ENCODE measurements at places on chromosomes 16 and 17.

- DNase-seq: no peak
Measured at GRCh38 chr17:34813290-34813689, 148.0 kb downstream of the CCT6B start.

DNA sequence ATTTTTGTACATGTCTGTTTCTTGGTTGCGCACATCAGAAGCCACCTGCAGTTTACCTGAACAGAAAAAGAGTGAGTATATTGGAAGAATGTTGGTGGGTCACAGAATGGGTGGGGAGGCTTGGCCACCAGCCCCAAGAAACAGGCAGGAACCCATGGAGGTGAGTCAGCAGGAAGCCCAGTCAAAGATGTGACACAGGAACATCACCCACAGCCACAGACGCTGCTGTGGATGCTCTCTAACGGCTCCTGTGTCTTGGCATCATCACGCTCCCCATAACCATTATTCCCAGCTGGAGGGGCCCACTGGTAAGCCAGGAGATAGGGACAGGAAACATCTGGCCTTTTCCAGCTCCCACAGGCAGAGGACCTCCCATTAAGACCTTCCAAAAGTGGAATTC lies 94.0 kb upstream of the WSB1 start:
- no peak for DNase-seq

- DNase-seq: no peak
Measured at GRCh38 chr16:14586637-14587305, 43.3 kb downstream of the PARN start.

DNA sequence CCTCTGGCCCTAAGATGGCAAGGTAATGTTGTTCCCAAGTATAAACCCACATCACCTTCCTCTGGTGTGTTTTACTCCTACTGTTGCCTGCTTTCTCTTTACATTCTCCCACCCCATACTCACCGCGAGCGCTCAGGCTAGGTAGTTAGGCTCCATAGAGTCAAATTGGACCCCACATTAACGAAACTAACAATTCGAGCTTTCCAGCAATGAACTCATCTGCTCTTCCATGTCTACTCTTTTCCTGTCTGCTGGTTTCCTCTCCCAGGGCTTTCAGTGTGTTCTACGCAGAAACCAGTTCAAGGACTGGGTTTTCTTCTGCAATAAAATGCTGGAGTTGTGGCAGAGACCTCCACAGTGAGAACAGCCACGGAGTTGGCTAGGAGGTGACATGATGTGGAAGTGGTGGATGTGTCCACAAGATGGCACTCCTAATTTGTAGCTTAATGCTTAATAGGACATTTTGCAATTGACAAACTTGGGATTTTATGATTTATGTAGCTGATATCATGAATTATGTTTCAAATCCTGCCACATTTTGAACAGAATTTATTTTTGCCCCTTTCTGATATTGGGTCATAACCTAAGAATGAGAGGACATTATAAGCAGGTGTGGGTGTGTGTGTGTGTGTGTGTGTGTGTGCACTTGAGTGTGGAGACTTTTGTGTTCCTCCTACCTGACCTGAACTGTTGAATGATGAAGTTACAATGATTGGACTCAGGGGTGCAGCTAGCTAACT lies 2.2 kb upstream of the UQCRC2 start:
- DNase-seq: peak; percentile 80

DNA sequence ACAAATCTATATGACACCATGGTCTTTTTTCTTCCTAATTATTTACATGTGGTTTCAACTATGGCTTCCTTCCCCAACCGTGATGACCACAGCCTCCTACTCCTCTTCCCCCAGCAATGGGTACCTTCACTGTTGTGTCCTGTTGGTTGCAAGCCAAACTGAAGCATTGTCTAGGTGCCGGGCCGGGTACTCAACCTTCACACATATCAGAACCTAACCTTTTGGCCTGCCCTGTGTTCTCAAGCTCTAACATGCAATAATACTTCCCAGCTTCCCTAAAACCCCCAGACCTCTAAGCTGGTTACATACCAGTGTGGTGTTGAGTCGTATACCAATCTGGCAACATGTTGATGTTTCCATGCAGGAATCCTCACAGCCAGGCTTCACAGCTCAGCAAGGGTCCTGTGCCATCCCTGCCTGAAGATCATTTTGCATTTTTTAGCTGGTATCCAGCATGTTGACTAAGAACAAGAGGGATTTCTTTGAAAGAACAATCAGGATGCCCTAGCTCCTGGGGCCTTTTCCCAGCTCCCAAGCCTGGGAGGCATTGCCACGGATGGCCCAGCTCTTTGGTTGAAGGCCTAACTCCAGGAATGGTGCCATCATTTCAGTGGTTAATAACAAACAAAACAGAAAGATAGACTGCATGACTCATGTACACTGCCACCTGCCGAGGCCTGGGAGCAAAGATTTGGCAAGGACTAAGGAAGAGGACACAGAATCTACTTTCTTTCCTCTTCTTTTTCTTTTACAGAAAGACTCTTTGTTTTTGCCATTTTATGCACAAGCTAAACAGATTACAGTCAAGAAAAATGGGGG lies 373.7 kb upstream of the SALL1 start:
- no peak for DNase-seq

DNA sequence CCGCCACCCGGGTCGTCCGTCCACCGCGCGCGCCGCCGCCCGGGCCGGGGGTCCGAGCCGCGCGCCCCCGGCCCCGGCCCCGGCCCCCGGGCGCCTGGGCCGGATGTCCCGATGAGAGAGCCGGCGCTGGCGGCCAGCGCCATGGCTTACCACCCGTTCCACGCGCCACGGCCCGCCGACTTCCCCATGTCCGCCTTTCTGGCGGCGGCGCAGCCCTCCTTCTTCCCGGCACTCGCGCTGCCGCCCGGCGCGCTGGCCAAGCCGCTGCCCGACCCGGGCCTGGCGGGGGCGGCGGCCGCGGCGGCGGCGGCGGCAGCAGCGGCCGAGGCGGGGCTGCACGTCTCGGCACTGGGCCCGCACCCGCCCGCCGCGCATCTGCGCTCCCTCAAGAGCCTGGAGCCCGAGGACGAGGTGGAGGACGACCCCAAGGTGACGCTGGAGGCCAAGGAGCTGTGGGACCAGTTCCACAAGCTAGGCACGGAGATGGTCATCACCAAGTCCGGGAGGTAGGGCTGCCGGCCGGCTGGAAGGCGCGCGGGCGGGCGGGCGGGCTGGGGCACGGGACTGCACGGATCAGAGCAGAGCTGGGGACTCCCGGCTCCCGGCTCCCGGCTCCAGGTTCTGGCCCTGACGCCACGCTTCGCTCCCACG lies 548 bp downstream of the TBX2 start:
- DNase-seq: no peak
